Activated CD4-positive, CD25-positive, alpha-beta regulatory T cell treated with anti-CD3 and anti-CD28 coated beads, Interleukin-2, amount 50 U/mL, for 16 hours (primary cell): ENCODE measurements at places on chromosomes 16 and 17.

DNA sequence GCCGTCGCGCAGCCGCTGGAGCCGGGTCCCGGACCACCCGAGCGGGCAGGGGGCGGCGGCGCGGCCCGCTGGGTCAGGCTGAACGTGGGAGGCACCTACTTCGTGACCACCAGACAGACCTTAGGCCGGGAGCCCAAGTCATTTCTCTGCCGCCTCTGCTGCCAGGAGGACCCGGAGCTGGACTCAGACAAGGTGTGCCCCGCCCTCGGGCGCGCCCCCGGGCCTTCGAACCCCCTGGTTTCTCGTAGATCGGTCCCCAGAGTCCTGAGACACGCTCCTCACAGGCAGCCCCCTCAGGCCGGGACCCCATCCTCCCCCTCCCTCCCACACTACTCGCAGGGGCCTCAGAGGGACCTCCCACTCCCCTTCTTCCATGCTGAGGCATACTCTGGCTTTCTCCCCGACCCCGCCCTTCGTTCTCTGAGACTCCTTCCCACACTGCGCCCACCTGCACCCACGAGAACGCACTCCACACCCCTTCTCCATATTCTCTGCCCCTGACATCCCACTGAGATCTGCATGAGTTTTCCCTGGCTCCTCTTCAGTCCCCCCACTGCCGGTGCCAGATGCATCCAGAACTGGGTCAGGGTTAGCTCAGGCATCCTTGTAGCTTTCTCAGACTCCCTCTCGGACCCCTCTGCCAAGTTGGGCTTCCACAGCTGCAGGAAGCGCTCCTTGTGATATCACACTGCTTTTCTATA lies 523 bp downstream of the KCTD2 start:
- DNase-seq = no peak

GRCh38 chr16:4852221-4852872 lies 5.1 kb downstream of the UBN1 start:
- DNase-seq = no peak

DNA sequence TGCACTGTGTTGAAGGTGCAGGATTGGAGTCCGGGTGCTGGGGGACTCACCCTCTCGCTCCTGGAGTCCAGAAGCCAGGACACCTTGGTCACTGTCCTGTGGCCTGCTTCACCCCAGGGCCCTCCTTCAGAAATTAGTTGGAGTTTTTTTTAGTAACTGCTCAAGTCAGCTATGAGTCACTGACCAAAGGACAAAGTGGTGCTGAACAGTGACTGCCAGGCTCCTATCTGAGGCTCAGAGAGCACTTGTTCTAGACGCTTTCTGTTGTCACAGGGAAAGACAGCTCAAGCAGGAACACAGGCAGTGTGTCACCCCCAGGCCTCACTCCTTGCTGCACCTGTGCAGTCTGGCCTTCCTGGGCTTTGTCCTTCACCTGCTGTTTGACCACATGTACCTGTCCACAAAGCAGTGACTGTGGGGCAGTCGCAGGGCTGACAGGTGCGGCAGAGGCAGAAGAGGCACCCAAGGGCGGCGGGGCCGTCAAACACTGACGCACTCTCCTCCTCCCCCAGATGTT lies 4.1 kb upstream of the FAAP100 start:
- no peak for DNase-seq

GRCh38 chr16:68921637-68922036 lies 78.3 kb downstream of the TANGO6 start:
- DNase-seq = no peak

- no peak for DNase-seq
These were observed 363.2 kb downstream of the SNX29 start for GRCh38 chr16:12339686-12340085.

- DNase-seq = peak; percentile 51
These were observed 83.5 kb downstream of the MARCHF10 start for GRCh38 chr17:62724398-62725146.

DNA sequence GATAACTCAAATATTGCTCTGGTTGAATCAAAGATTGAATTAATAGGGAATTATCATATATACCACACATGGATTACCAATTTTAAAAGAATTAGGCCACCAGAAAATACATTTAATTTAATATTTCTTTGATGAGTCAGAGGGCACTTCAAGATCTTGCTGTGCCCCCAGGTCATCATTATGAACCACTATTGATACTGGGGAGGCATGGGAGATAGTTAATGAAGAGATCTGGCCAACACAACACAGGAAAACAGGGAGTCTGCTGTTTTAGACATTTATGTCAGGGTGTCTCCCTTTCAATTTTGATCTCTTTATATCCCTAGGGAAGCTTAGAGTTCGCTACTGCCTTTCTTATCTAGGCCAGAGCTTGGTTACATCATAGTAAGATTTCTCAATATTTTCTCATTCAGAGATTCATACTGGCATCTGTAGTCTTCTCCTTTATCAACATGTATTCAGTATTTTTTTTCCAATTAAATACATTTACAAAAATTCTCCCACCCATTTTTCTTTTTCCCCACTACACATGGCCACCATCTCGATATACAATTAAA lies 158.3 kb upstream of the ZFHX3 start:
- DNase-seq = no peak

GRCh38 chr16:82991966-82992675 lies 365.4 kb downstream of the CDH13 start:
- no peak for DNase-seq

DNA sequence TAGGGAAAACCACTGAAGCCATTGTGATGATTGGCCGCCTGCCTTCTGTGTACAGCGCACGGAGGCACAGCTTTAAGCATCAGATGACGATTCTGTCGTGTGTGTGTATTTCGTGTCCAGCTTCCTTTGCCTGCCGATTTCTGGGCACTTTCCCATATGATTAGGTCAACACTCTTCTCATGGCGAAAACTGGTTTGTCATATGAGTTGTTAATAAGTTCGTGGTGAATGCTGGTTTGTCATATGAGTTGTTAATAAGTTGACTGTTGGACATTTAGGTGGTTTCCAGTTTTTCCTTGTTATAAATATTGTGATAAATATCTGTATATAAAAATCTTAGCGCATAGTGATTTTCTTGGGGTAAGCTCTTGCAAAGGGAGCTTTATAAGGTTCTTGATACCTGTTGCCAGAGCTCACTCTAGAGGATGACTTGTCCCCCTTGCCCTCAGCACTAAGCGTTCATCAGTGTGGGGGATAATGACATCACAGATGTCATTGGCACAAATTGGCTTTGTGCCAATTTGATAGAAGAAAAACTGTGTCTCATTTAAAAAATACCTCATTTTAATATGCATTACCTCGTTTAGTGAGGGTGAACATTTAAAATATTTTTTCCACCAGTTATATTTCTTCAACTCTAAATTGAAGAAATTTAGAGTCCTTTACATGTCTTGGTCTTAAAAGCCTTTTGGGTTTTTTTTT lies 40.0 kb downstream of the PGS1 start:
- no peak for DNase-seq

GRCh38 chr16:54268766-54269165 lies 17.8 kb downstream of the IRX3 start:
- no peak for DNase-seq

- DNase-seq = no peak
These were observed 333.1 kb downstream of the FOXL1 start for GRCh38 chr16:86911437-86911958.

DNA sequence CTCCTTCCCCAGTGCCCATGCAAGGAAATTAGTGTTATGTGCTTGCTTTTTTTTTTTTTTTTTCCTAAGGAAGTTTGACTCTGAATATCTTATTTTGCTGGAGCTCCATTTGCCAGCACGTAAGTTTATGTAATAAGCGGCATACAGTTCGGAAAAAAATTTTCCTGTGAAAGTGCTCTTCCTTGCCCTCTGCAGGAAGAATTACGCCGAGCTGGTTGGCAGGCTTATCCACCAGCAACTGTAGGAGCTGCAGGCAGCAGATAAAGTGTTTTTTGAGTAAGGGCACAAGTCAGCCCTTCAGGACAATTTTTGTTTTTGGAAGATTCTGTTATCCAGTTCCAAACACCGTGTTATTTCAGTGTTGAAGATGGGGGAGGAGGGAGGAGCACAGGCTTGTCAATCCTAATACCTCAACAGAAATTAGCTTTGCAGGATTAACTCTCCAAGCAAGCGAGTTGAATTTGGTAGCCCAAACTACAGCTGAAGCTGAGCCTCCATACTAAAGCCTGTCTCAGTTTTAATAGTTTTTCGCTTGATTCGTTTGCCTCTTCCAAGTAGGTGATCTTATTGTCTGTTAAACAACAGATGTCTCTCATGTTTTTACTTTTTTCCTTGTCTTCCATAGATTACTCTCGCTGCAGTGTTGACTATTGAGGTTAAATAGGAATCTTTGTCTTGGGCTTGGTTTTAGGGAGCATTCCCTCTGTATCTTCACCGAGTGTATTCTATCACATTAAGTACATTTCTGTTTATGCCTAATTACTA lies 1.1 kb downstream of the SPECC1 start:
- no peak for DNase-seq

DNA sequence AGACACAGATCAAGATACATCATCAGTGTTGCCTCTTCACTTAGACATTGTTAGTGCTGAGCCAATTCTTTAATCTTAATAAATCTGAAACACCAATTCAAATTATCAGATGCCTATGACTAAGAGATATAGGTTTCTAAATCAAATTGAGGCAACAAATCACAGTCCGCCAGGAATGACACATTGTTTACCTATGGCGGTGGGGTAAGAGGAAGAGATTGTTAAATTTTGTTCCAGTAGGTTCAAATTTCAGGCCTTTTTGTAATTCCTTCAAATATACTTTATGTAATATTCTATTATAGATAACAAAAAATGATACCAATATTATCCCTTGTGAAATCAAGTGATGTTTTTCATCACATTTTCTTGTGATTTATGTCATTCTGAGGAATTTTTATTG lies 145.9 kb downstream of the CDH8 start:
- no peak for DNase-seq

GRCh38 chr16:972316-973002 lies 1.7 kb upstream of the LMF1 start:
- no peak for DNase-seq

DNA sequence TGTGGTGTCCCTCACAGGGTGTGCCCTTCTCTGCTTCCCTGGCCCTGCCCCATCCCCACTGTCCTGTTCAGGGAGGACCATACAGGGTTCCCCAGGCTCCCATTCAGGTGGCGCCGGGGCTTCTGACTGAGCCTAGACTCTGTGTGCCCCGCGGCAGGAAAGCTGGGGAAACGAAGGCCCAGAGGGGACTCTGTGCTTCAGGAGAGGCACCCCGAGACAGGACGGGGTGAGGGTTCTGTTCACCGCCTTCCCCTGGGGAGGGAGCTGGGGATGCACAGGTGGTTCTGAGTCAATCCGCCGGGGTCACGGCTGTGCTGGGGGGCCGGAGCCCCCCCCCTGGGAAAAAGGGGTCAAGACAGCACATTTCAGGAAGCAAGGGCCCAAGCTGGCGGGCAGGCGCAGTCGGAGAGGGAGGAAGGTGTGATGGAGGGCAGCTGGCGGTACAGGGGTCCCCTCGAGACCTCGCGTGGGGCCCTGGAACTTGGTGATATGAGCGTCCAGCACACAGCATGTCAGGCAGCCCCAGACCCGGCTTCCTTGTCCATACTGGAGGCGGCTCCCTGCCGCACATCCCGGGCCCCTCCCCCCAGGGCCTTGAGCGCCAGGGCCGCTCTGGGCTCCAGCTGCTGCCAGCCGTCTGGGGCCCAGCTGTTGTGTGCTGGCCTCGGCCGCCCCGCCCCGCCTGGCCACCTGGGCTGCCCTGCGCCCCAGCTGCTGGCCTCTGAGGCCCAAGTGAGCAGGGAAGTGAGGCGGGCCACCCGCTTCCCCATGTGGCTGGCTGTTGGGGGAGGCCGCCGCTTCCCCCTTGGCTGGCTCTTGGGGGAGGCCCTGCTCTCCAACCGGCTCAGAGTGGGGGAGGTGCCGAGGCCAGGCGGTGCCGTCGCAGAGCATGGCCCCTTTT lies 5.6 kb upstream of the NOTUM start:
- DNase-seq = no peak

DNA sequence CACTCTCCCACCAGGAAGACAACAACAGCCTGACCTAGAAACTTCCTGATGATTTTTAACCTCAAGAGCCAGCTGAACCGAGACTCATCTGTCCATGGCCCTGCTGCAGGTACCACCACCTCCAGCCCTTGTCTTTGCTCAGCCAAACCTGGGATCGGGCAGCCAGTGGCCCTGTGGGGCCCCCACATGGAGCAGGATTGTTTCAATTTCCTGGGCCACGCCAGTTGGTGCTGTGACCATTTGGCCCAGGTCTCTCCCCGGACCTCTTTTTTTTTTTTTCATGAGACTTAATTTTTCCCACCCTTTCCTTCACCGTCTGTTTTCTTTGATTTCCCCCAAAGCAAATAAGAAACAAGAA lies 8.3 kb upstream of the HOXB2 start:
- DNase-seq = no peak

DNA sequence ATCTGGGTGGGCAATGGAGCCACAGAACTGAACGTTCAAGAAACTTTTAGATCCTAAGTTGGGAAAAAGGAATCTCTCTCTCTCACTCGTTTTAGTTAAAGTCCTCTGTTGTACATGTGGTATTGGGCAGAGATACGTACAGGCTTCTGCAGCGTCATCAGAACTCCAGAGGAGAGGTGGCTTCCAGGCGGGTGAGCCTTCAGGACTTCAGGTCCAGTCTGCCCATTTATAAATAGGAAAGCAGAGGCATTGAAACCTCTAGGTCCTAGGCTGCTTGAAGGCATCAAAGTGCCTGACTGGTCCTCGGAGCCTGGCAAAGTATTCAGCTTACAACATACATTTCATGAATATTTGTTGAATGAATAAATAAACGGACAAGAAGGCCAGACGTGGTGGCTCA lies 8.1 kb upstream of the TNFRSF13B start:
- DNase-seq = no peak

- DNase-seq = no peak
These were observed 175.4 kb downstream of the ENGASE start for GRCh38 chr17:79249929-79250521.

GRCh38 chr16:85908889-85909589 lies 10.1 kb downstream of the IRF8 start:
- no peak for DNase-seq
